Skeletal muscle tissue (tissue), 5 donors: ENCODE measurements at places on chromosomes 12 and 14. TPM values are rescaled to one million over a fixed set of nuclear protein-coding genes. Genes with fewer than 3 reads are reported as not detected.

ANKRD33 gene
- not detected for total RNA-seq

KRT85 gene
- 0.52 TPM for total RNA-seq

CD27 gene
- not detected for total RNA-seq

RND1 gene
- total RNA-seq: under 0.01 TPM

KRT3 gene
- not detected for total RNA-seq

ZNF641 gene
- total RNA-seq: 16.7 TPM

KRT76 gene
- not detected for total RNA-seq

CLEC7A gene
- 2.1 TPM for total RNA-seq

DYNC1H1 gene
- 211 TPM for total RNA-seq

ZNF891 gene
- total RNA-seq: 2.1 TPM

SERPINA4 gene
- not detected for total RNA-seq

NR2C1 gene
- total RNA-seq: 20.4 TPM

INHBC gene
- total RNA-seq: not detected
